ENCODE measurements at places on chromosomes 12 and 14.

DNA sequence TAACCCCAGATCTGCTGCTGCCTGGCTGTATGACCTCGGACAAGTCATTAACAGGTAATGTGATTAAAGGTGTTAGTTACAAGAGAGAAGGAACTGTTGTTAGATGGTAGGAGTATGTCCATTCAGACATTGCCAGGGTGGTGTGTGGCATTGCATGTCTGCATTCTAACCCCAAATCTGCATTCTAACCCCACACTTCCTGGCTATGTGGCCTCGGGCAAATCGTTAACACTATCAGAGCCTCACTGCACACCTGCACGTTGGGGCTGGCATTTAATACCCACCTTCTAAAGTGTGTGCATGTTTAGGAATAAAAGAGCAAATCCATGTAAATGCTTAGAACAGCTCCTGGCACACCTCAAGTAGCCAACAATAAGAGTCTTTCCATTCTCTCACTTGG lies 46.4 kb downstream of the CHST11 start:
- no peak for DNase-seq

DNA sequence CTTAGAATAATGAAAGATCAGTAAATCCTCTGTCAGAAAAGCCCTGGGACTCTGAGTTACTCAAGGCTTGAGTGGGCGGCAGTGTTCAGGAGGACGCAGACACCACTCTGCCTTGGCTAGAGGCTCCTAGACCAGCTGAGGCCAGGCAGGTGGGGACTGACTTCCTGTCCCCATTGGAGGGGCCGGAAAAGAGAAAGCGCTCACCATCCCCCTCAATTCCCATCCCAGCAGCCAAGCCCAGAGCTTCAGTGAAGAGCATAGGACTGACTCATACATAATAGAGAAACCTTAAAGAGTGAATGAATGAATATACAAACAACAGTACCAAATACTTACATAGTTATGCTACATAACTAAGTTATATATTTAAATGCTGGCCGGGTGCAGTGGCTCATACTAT lies 62.0 kb downstream of the PLEKHG7 start:
- no peak for DNase-seq

DNA sequence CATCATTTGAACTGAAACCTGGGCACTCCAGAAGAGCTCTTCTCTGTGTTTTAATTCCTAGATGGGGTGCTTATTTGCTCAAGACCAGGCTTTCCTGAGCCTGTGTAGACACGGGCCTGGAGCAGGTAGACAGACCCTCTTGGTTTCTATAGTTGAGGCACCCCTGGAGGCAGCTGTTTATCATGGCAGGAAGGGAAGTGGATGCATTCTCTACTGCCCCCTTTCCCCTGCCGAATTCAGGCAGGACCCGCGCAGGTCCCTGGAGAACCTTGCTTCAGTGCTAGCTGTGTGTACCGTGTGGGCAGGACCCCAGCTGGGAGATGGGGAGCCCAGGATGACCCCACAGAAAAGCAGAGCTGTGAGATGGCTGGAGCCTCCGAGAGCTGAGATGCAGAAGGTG lies 6.0 kb downstream of the CACNA1C start:
- no peak for DNase-seq

- DNase-seq = no peak
These were observed 220.2 kb upstream of the BTG1 start for GRCh38 chr12:92365836-92366235.

DNA sequence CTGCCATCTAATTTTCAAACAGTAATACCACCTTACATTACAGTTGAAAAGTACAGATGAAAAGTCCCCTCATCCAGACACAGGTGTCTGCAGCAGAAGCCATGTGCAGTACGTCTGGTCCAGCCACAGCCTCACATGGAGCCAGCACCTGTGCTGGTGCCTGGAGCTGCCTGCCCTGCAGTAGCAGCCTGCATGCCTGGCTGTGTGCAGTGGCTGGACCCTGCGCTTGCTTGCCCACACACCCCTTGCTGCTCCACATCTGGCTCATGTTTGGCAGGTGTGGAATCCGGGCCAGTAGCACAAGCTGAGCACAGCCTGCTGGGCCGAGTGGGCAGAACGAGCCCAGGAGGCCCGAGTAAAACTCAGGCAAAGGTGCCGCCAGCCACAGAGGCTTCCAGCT lies 21.8 kb upstream of the CPM start:
- no peak for DNase-seq

Data from stimulated activated CD8-positive, alpha-beta memory T cell treated with anti-CD3 and anti-CD28 coated beads, Interleukin-4, amount 100 ng/mL, for 1 hour (primary cell).